ENCODE measurements at places on chromosomes 3 and 15.

- DNase-seq, result no peak
Measured at GRCh38 chr3:33885496-33885895, 87.1 kb downstream of the PDCD6IP start.

DNA sequence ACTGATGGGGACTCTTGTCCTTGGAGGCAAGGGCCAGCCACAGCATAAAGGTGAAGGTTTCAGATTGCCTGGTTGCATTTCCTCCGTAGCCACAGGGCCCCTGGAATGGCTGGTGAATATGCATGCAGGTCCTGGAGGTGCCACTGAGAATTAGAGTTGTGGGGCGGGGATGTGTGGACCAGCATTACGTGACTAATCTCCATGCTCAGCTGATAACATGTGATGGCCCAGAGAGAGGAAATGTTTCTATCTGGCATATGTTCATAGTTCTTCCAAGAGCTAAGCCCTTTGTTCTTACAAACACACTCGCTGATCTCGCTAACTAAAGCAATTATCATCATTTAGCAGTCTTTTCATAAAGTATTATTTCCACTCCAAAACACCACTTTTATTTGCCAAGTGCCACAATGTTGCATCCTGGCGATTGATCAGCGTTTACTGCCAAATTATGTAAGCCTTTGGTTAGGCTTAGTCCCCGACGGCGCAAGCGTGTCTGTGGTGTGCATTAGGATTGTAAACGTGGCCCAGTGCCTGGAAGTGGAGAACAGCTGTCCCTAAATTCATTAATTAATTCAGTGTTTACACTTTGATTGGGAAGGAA lies 55.9 kb downstream of the CGNL1 start:
- DNase-seq, result no peak

- DNase-seq, result no peak
Measured at GRCh38 chr3:21836227-21836626, 85.2 kb upstream of the ZNF385D start.

- no peak for DNase-seq
Measured at GRCh38 chr3:32203854-32204253, 34.6 kb upstream of the CMTM8 start.

GRCh38 chr3:112637700-112638099 lies 3.2 kb downstream of the CCDC80 start:
- DNase-seq, result no peak

DNA sequence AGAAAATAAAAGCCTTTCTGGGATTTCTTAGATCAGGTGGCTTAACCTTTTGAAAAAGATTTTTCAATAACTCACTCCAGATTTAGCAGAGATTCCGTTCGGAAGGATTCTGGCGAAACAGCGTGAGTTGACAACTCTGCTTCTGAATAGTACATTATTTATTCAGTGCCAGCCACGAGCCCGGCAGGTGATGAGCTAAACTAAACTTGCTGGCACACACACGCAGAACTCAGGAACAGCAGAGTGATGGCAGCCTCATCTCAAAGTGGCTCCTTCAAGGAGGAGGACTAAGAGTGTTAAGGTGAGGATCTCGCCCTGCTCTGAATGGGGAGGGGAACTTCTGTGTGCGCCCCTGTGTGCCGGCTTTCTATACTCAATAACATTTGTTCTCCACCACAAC lies 114.3 kb downstream of the FAM43A start:
- no peak for DNase-seq

- DNase-seq, result no peak
Measured at GRCh38 chr3:58073301-58074108, 65.3 kb downstream of the FLNB start.

DNA sequence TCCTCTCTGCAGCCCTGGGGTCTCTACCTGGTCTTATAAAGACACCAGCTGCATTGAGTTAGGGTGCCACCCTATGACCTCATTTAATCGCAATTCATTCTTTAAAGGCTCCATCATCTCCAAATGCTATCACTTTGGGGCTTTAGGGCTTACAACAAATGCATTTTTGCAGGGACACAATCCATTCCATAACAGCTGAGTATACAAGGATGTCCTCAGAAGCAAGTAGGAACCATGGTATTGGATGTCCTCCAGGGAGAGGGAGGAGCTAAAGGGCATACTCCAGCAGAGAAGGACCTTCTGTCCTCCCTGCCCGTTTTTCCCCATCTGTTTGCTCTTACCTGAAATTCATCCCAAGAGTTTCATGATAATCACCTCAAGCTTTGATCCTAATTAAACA lies 30.3 kb downstream of the UMPS start:
- no peak for DNase-seq

DNA sequence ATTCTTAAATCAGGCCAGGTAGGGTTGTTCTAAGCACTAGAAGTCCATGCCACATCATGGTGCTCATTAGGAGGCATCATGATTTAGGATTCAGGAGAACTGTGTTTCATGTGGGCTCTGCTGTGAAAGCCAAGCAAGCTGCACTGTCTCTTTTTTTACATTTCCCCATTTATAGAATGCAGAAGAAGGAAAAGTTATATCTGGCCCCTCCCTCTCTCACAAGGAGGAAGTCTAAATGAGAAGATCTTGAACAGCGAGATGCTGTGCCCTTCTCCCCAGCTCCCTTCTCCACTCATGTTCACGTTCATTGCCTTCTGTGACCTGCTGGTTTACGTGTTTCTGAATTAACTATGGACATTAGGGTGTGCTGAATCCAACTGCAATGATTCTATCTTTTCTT lies 178.5 kb upstream of the RASGRP1 start:
- DNase-seq, result no peak

- no peak for DNase-seq
Measured at GRCh38 chr3:98564282-98565005, 29.0 kb downstream of the CPOX start.

GRCh38 chr3:120324190-120324589 lies 25.0 kb downstream of the LRRC58 start:
- no peak for DNase-seq
